ENCODE measurements at places on chromosomes 2 and 18.

DNA sequence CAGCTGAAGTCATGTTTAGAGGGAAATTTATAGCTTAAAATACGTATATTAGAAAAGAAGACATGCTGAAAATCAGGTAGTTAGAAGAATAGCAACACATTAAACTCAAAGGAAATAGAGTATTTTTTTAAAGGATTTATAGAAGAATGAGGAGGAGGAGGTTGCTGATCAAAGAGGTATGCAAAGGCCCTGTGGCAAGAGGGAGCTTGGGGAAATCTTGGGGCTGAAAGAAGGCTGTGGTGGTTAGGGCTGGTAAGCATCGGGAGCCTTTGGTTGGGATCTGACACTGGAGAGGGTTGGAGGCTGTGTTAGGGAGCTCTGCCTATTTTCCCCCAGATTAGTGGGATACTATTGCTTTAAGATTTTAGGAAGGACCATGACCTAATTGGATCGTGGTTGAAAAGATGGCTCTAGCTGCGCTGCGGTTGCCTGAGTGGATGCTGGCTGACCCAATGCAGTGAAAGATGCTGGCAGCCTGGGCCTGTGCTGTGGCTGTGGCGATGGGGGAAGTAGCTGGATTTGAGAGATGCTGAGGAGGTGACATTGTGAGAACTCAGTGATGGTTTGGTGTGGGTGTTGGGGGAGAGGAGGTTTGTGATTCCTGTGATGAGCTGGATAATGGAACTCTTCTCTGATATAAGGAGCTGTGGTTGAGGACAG is 11.7 kb downstream of the DGKD start:
- no peak for DNase-seq

GRCh38 chr18:56501896-56502295 is 136.5 kb downstream of the TXNL1 start:
- DNase-seq, result no peak

- no peak for DNase-seq
These were observed 4.7 kb downstream of the AGAP1 start for GRCh38 chr2:235498541-235498940.

DNA sequence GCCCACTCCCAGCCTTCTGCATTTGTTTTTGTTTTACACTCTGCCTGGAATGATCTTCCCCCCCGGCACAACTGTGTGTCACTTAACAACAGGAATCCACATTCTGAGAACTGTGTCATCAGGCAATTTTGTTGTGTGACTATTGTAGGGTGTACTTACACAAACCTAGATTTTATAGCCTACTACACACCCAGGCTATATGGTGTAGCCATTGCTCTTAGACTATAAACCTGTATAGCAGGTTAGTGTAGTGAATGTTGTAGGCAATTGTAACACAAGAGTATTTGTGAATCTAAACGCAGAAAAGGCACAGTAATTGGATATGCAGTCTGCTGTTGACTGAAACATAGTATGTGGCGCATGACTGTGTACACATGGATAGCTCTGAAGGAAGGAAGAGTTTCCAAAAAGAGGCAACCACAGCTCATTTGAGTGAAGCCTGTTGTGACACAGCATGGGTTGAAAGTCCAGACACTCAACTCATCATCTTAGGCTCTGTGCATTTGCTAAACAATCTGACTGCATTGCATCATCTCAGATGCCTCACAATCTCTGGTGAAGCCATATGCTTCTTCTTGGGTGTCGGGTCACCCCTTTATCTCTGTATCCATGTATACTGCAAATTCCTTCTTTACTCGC is 506.6 kb upstream of the SPHKAP start:
- DNase-seq, result no peak

GRCh38 chr2:54803783-54804751 is 80.6 kb downstream of the EML6 start:
- no peak for DNase-seq

- no peak for DNase-seq
These were observed 146.9 kb downstream of the CCDC102B start for GRCh38 chr18:68944826-68945225.

DNA sequence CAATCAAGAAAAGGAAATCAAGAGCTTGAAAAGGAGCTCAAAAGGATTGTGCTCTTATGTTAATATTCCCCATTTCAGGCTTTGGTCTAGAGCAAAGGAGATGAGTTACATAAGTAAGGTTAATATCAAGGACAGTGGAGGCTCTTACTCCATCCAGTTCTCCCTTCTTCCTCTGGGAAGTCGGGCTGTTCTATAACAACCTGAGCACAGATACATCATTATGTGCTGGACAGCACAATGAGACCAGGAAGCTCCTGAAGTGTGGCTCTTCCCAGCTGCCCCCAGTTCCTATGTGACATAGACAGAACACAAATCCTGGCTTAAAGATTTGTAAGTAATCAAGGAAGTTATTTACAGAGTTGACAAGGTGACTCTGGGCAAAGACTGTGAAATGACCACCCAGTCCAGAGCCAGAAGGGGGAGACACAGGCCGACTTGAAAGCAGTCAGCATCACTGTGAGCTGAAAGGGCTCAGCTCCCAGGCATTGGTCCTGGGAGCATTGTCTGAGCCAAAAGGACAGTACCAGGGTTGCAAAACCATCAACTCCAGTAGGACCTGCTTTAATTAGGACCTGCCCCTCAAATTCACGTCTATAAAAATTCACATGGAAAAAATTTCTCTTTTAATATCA is 917.6 kb upstream of the ACVR2A start:
- no peak for DNase-seq

GRCh38 chr2:226098861-226099745 is 699.6 kb downstream of the NYAP2 start:
- no peak for DNase-seq

DNA sequence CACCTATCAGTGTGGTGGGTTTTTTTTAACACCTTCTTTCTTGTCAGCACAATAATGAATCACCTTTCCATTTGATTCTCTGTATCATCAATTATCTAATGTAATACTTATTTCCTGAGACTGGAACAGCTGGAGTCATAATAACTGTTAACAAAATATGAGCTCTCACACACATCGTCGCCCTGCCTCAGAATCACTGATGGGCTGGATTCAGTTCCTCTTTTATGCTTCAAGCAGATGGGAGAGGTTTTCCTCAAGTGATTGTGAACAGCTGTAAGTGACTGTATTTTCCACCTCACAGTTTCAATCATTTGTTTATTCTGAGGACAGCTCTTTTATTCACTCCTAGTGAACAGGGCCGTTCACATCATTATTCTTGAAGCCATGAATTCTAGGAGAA is 330.2 kb downstream of the DSC3 start:
- no peak for DNase-seq

DNA sequence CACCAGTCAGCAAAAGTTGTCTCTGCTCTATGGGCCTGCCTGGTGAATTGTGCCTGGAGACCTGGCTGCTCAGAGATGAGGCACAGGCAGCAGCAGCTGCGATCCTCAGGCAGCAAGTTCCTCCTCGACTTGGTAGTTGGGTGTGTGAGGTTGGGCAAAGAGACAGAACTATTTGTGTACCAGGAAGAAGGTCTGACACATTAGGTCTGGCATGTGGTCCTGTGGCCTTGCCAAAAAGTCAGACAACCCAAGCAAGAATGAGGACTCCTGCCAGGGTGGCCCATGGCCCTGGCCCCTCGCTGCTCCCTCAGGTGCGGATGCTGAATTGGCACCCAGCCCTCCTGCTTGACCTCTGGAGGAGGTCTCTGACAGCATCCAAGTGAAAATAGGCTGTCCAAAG is 192.7 kb downstream of the DYSF start:
- no peak for DNase-seq

GRCh38 chr2:102094917-102095316 is 47.6 kb upstream of the IL1R1 start:
- DNase-seq, result no peak

- DNase-seq, result no peak
These were observed at the start of gene CIDEA for GRCh38 chr18:12254136-12254819. TSS of gene CIDEA (plus strand) at chr18:12254361. CDS start at chr18:12254384, 23 bp downstream.

- DNase-seq, result no peak
These were observed 28.8 kb upstream of the ODC1 start for GRCh38 chr2:10476723-10477442.

GRCh38 chr2:177930916-177931315 is 141.7 kb downstream of the PDE11A start:
- no peak for DNase-seq

All from stimulated activated CD4-positive, alpha-beta T cell treated with anti-CD3 and anti-CD28 coated beads, Interleukin-1b, Interleukin-23, amount 100 ng/mL, for 1 hour (primary cell).